Activated effector memory CD4-positive, alpha-beta T cell treated with Interleukin-2 at 50 U/mL for 16 hours (primary cell): ENCODE measurements at places on chromosomes 12 and 14.

DNA sequence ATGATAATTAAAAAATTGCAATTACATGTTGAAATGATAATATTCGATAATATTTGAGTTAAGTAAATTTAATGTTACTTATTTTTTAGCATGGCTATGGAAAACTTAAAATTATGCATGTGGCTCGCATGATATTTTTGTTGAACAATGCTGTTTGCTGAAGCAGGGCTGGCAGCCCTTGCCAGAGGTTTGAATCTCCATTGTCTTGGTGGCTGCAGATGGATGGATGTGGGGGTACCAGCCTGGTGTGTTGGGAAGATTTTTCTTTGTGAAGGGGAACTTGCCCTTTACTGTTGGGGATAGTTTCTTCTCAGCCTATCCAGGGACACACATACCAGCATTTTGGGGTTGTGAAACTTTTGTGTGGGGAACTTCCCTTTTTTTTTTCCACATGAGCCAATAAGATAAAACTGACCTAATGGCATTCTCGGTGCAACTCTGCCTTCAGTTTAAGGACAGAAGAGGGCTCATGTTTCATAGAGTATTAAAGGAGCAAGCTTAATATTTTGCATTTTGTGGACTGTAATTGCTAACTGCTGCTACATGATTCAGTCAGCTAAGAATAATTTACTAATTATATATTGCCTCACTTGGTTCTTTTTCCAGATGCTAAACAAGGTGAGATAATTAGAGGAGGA, 8.8 kb downstream of the RASSF3 start:
- no peak for DNase-seq

DNA sequence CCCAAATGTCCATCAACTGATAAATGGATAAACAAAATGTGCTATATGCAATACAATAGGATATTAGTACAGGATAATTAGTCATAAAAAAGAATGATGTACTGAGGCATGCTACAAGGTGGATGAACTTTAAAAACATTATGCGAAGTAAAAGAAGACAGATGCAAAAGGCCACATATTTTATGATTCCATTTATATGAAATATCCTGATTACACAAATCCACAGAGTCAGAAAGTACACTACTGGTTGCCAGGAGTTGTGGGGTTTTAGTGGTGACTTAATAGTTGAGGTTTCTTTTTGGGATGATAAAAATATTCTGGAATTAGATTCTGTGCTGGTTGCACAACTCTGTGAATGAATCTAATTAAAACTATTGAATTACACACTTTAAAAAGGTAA, 12.6 kb downstream of the TRIM9 start:
- DNase-seq = no peak

DNA sequence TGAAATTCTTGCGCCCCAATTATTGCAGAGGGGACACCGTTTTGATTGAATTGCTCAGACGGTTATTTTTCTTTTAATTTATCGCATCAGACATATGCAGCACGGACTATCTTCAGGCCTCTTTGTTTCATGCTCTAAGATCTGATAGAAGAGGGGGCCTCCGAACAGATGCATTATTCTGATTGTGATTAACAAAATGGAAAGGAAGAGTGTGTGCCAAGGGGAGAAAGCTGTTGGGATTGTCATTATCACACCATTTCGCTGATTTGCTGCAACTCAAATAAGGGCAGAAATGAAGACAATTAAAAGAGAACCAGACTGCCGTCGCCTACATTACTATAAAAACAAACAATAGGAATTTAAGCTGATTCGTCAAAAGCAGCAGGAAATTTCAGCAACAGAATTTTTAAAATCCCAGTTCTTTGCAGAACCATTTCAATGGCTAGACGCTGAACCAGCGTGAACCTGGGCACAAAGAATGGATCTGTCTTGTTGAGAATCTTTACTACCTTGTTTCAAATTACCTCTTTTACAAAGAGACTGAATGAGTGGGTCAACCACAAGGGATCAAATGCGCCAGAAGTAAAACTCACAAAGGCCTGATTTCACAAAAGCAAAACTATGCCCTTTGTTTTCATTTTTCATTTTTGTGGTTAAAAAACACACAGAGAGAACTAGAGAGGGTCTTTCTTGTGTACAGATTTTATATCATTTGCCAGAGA, 30.6 kb downstream of the TMEM132D start:
- no peak for DNase-seq

DNA sequence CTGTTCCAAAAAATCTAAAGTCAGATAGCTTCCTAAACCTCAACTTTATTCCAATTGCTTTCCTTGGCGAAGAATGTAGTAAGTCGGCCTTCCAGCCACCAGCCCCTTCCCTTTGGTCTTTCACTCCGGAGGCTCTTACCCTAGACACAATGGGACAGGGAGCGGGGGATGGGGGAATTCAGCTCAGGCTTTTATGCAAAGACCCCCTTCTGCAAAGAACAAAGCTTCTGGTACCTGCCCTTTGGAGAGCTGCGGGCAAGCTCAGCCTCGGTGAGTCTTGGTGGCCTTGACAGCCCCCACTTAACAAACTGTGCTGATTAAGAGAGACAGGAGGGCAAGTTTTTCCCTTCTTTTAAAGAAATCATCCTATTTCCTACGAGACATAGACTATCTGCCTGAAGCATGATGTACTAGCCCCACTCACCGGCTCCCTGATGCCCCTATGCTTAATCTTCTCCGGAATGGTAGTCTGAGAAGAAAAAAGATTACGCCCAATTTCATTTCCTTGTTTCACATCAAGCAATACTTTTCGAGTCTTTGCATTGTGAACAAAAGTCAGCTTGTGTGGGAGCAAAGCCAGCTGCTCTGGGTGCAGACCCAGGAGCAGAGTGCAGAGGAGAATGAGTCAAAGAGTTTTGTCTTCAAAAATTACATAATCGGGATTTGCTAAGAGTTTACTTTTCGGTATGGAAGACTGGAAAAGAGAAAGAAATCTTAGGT, 1.5 kb upstream of the NANOG start:
- DNase-seq = no peak

GRCh38 chr12:3247077-3247476, 169.9 kb downstream of the TSPAN9 start:
- no peak for DNase-seq

- no peak for DNase-seq
Observed at GRCh38 chr14:19947413-19948090, 16.8 kb downstream of the OR4K1 start.

- no peak for DNase-seq
Observed at GRCh38 chr14:25626986-25627385, 577.0 kb upstream of the STXBP6 start.

GRCh38 chr14:38121320-38122020, 86.2 kb upstream of the SSTR1 start:
- no peak for DNase-seq

DNA sequence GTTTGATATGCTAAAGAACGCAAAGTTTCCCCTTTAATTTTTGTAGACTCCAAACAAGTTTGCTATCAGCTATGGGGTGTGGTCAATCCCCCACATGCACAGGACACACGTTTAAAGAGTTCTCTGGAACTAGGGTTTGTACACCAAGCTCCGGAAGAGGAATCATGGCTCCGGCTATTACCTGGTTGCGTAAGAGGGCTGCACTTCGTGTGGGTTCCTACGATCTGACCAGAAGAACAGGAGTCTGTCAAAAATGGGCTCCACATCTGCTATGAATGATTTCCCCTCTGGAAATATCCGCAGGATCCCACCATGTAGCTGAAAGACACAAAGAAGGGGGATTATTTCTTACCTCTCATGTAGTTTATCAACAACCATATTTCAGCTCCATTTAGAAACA, 22.0 kb downstream of the EGLN3 start:
- no peak for DNase-seq

DNA sequence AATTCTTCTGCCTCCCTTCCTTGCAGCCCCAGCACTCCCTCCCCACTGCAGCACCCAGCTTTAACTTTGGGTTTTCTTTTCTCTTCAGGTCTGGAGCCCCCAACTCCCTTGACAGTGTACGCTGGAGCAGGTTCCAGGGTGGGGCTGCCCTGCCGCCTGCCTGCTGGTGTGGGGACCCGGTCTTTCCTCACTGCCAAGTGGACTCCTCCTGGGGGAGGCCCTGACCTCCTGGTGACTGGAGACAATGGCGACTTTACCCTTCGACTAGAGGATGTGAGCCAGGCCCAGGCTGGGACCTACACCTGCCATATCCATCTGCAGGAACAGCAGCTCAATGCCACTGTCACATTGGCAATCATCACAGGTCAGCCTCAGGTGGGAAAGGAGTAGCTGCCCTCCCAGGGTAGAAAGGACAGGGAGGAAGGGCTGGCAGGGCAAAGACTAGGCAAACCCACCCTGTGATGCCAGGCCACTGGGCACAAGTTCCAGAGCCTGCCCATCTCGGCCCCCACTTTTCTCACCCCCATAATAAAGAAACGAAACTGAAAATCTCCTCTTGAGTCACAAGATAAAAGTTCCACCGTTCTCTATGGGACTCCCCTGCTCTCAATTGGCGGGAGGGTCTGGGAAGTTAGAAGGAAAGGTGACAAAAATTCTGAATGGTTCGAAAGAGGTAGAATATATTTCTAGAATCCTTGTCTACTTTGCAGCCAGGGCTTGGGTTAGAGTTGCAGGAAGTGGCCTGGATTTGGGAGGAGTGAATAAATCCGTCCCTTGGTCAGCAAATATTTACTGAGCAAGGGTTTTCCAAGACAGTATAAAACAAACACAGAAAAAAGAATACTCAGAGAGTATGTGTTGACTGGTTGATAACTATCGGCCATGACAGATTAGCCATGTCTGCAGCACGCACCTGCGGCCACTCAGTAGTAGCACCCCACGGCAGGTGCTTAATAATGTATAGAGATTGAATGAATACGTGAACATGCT, 3.2 kb downstream of the LAG3 start:
- DNase-seq = no peak

DNA sequence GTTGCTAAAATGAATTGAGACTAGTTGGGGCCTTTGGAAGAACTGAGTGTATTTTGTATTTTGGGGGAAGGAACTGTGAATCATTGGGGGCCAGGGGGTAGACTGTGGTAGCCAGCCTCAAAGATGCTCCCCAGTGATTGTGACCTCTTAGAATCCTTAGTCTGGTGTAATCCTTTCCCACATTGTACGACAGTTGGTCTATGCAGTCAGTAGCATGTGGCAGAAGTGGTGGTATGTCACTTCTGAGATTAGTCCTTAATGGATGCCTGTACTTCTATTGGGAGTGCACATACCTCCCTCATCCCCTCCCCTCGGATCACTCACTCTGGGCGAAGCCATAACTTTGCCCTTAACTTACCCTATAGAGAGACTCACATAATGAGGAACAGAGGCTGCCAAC, 48.0 kb downstream of the USP15 start:
- DNase-seq = no peak

- DNase-seq = no peak
Observed at GRCh38 chr14:52563120-52563519, 10.5 kb downstream of the GPR137C start.

- DNase-seq = no peak
Observed at GRCh38 chr12:128178966-128179365, 88.0 kb upstream of the TMEM132C start.

- no peak for DNase-seq
Observed at GRCh38 chr12:70989232-70989631, 68.7 kb upstream of the PTPRR start.

DNA sequence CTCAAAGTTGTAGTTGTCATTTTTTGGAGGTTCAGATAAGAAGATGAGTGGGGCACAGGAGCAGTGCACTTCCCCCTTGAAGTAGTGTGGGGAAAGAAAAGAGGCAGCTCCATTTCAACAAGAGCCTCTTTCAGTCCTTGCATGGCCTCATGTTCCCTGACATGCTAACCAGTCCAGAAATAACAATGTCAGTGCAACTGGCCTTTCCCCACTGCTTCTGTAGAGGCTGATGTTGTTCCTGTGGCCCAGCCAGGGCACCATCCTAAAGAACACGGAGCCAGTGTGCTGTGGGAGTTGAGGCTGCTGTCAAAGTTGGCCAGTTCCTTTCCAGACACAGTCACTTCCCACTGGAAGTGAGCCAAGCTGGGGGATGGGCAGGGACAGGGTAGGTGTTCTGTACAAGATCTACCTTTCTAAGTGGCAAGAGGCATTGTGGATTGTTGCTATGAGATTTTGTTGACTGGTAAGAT, 77.7 kb upstream of the SLC38A2 start:
- DNase-seq = no peak

DNA sequence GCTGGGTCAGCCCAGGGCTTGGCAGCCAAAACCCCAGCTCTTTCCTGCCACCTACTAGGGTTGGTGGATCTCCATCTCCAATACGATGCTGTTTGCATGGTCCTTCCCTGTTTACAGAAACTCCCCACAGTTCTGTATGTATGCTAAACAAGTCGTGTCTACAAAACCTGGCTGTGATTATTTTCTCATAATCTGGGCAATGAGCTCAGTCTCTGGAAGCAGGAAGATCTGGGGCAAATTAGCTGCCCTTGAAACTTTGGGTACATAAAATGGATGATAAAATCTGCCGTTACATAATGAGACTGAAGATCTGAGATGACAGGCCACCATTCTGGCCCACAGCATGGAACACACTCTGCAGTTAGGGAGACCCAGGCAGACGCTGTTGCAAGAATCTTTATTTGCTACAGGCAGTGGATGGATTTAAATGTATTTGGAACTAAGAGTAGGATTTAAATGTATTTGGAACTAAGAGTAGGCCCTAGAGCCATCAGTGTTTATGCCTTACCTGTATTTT, 31.7 kb downstream of the ACADS start:
- no peak for DNase-seq

GRCh38 chr12:56634242-56634836, 4.2 kb upstream of the BAZ2A start:
- no peak for DNase-seq

DNA sequence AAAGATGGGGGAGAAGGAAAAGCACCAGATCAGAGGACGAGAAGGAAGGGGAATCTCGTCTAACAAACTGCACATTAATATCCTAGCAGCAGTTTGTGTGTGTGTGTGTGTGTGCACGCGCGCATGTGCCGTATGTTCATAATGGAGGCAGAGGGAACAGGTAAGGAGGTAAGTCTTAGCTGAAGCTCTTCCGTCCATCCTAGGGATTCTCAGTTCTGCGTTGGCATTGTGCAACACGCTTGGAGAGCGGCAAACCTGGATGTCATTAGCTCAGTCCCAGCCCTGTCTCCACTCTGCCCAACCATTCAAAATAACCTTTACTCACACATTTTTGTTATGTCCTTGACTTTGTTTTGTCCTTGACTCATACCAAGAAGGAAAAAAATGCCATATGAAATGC, 1.6 kb upstream of the C1R start:
- DNase-seq = no peak

- no peak for DNase-seq
Observed at GRCh38 chr12:86015026-86015425, 140.9 kb downstream of the NTS start.

- DNase-seq = no peak
Observed at GRCh38 chr12:112939761-112940381, 1.6 kb downstream of the OAS3 start.

- no peak for DNase-seq
Observed at GRCh38 chr14:101372894-101373620, 188.2 kb upstream of the DIO3 start.

GRCh38 chr12:41074473-41074769, 113.7 kb upstream of the PDZRN4 start:
- no peak for DNase-seq

GRCh38 chr14:98189511-98189910, 1082.5 kb downstream of the BCL11B start:
- DNase-seq = peak; percentile 51

- no peak for DNase-seq
Observed at GRCh38 chr12:106183735-106184134, 45.0 kb upstream of the NUAK1 start.

- no peak for DNase-seq
Observed at GRCh38 chr14:81416194-81416952, 16.2 kb upstream of the STON2 start.
